ENCODE measurements at places on chromosomes 12 and 14.

DNA sequence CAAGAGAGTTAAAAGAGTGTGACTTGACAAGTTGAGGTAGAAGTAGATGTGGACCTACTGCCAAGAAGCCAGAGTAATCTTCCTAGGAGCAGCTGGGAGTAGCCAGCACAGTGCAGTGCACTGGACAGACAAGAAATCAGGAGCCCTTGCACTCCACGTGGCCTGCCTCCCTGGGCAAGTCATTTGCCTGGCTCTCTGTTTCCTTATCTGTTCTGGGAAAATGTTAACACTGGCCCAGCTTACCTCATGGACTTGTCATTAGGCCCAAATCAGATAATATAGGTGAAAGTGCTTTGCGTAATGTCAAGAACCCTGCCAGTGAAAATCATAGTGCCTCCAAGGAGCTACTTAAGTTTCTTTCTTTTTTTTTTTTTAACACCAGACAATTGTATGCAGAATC lies 19.2 kb downstream of the SLC7A8 start:
- no peak for DNase-seq

DNA sequence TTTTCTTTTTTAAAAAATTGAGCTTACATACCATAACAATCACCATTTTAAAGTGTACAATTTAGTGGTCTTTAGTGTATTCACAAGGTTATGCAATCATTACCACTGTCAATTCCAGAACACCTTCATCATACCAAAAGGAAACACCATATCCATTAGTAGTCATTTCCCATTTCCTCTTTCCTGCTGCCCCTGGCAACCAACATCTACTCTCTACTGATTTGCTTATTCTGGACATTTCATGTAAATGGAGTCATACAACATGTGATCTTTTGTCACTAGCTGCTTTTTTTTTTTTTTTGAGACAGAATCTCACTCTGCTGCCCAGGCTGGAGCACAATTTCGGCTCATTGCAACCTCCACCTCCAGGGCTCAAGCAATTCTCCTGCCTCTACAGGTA lies 66.8 kb upstream of the CFL2 start:
- DNase-seq = no peak

- DNase-seq = no peak
Observed at GRCh38 chr14:88868558-88869159, 44.2 kb downstream of the TTC8 start.

GRCh38 chr12:130104571-130105106 lies 57.6 kb upstream of the FZD10 start:
- no peak for DNase-seq

DNA sequence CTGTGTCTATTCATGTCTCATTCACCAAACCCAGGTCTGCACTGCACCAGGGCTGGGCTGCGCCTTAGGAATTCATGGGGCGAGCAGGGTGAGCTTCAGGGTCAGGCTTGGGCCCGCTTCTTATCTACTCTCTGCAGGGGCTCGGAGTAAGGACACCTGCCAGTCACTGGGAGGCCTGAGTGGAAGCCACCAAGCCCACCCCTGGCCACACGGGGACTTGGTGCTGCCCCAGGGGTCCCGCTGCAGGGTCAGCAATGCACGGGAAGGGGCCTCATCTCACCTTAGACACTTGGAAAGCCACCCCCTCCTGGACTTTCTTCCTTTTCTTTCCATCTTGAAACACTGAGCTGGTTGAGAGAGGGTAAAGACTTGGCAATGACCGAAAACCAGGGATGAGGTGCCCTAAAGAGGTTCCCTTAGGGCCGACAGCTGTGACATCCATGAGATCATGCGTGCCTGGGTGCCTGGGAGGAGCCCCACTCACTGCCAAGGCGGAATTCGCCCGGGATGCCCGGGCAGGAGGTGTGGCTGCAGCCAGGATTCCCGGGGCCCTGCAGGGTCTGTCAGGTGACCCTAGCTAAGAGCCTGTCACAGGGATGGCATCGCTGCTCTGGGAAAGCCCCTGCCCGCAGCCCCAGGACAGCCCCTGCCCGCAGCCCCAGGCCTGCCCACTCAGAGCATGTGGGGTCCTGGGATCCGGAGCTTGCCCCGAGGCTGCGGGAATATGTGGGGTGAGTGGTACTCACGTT lies 45.5 kb upstream of the EML1 start:
- no peak for DNase-seq

- no peak for DNase-seq
Observed at GRCh38 chr14:76916040-76916715, 90.0 kb downstream of the LRRC74A start.

DNA sequence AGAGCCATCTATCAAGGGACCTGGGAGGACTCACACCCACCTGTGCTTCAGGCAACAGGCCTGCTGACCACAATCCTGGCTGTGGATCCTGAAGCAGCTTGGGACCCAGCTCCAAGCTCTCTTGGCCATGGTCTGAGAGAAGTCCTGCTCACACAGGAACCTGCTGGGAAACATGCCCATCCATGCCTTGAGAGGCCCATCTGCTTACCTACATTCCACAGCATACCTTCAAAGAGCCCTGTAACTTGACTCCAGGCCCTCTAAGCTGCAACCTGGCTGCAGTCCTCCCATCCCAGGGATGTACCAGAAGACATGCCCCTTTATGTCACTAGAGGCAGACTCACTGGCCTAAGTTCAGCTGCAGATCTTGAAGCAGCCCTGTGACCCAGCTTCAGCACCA lies 61.7 kb upstream of the AMIGO2 start:
- no peak for DNase-seq

GRCh38 chr14:97028382-97028781 lies 231.2 kb downstream of the VRK1 start:
- no peak for DNase-seq

DNA sequence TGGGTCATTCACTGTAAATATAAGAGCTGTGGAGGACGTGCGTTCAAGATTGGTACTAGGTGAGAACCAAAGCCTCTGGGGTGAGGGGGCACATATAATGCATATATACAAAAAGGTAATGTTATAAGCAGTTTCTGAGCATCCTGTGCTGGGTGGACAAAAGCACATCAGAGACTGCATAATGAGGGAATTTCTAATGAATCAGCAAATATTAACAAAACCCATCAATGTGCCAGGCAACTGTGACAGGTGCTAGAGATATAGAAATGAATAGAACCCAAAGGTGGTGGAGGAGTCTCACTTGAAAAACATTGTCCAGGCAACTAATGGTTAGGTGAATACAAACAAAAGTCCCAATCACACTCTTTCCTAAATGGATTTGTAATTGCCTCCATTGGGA lies 74.7 kb downstream of the GPR65 start:
- DNase-seq = no peak

- no peak for DNase-seq
Observed at GRCh38 chr12:55718015-55718414, 2.2 kb downstream of the BLOC1S1 start.

DNA sequence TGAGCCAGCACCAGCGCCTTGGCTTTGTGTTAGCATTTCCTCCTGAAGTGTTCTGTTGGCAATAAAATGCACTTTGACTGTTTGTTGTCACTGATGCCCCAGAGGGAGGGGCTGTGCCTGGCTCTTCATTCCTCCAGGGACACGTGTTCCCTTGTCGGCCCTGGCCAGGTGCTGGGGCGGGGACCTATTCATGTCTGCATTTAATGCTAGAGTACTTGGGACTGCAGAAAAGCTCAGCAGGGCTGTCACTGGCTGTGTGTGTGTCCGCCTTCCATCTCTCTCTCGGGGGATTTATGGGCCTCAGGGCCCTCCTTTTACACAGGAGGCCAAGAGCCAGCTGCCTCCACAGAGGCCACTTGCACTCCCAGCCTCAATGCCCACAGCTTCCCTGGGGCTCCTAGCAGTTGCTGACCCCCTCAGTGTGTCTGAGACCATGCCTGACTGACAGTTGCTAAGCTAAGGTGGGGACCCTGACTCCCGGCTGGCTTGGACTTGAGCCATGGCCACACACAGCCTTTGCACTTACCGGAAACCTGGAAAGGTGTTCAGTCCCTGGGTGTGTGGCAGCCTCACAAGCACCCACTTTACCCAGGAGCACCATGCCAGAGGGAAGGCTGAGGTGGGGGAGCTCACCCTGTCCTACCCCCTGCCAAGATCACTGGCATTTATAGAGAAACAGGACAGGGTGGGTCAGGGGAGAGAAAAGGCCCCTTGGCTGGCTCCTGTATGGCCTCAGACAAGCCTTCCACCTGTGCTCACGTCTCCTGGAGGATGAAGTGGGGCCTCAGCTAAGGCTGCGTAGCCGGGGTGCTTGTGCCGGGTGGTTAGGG lies 27.8 kb downstream of the HIP1R start:
- no peak for DNase-seq

GRCh38 chr14:20468764-20469241 lies 403 bp upstream of the PNP start:
- no peak for DNase-seq

DNA sequence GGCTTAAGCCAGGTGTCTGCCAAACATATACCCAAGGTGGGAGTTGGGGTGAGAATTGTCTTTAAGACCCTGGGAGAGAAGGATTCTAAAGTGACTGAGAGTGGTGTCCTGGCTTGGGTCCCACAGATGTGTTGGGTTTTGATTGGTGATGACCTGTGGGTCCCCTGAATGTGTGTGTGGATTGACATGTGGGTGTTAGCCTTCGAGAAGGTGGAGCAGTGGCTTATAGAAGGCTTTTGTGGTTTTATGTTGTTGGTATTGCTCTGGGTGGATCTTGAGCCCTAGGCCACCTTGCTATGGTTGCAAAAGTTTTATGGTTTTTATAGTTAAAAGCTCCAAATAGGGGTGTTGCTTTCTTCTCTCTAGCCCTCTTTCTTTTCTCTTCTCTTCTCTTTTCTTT lies 29.7 kb downstream of the PLEKHG3 start:
- DNase-seq = no peak

DNA sequence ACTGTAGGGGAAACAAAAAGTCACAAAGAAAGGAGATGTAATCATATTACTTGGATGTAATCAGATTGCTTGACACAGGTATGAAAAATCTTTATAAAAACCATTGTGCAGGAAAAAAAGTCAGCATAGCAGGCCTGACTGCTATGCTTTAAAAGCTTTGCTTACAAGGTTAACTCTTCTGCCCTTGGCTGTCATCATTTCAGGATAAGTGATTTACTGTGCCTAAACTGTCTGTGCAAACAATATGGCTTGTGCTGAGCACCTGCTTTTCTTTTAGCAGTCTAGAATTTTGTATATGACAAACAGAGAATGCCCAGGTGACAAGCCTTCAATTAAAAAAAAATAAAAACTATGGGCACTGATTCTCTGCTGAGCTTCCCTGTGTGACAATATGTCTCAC lies 63.8 kb upstream of the PLEKHG7 start:
- no peak for DNase-seq

DNA sequence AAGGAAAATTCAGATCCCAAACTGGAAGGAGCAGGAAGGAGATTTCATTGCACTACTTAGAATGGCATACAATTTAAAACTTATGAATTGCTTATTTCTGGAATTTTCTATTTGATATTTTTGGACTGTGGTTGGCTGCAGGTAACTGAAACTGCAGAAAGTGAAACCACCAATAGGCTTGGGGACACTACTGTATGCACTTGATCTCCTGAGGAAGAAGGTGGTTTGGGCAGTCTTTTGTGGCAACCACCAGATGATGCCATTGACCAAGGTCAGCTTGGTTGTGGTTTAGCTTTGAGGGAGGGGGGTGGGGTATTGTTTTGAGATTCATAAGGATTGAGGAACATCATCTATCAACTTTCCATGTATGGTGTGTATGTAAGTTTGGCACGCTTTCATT lies 209.5 kb upstream of the STXBP6 start:
- no peak for DNase-seq

DNA sequence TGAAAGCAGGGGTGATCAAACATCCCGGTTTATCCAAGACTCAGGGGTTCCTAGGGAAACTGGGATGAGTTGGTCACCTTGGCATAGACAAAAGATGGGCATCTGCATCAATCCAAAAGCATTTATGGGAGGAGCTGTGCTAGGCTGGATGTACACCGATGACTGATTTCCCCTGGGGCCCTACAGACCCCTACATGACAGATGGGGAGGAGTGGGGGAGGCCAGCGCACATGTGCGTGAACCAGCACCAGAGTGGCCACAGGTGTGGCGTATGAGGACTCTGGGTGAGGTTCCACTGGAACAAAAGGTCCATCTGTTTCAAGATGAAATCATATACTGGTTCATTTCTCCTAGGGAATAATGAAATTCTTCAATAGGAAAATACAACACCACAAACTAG lies 210.4 kb downstream of the ITPR2 start:
- DNase-seq = no peak

- no peak for DNase-seq
Observed at GRCh38 chr14:90647473-90648005, 168.7 kb downstream of the TTC7B start.

DNA sequence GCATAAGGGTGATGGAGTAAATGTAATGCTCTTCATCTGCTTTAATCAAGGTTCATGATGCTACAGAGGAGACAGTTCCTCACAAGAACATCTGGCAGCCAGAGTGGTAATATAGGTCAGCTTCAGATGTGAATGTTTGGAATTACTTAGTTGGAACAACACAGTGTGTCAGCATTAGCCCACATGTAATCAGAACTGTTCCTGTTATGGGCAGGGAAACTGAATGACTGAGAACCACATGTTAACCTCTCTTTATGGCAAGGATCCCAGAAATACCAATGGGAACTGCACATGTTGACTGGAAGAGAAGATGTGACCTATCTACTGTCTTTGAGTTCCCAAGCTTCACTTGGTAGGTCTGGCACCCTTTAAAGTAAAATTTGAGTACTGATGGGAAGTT lies 390.1 kb upstream of the PDE3A start:
- no peak for DNase-seq

DNA sequence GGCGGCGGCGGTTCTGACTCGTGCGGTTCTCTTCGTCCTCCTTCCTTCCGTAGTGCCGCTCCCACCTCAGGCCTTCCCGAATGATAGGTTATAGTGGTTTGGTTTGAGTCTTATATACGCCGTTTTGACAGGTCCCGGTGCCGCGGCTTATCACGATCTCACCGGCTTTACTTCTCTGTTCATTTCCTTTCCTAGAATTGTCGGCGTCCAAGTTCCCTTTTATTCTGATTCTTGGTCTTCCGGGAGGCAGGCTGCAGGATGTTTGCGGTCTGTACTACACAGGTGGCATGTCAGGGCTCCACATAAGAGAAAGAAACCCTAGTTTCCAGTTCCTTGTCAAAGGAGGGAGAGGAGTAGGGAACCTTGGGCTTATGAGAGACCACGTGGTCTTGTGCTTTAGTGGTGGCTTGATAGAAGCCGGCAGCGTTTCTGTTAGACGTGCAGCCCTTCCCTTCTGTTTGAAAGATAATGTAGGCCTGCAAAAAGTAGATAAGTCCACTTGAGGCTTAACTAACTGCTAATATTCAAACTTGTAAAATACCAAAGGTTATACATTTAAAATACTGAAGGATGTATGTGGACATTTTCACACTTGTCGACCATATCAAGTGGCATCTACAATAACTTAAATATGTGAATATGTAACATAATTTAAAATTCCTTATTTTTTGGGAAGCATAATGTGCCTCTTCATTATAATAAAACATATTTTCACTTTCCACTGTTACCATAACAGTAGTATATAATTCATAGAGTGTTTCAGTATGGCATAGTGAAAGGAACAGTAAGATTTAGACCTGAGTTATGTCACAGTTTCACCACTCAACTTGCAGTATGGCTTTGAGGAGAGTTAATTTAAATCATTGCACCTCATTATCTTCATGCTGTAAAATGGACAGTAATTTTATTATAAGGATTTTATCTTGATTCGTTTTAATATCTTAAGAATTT lies 804 bp downstream of the USP15 start:
- DNase-seq = peak; percentile 25

GRCh38 chr12:124954771-124955170 lies 34.2 kb downstream of the DHX37 start:
- no peak for DNase-seq

GRCh38 chr12:57603815-57604453 lies 690 bp upstream of the DTX3 start:
- DNase-seq = no peak

- DNase-seq = no peak
Observed at GRCh38 chr12:28620281-28620680, 430.0 kb downstream of the CCDC91 start.

Measured in stimulated activated CD8-positive, alpha-beta memory T cell treated with anti-CD3 and anti-CD28 coated beads, Interleukin-12 subunit alpha, Interleukin-12 subunit beta, amount 100 ng/mL, for 1 hour (primary cell).